T-helper 1 cell (primary cell): ENCODE measurements at places on chromosomes 5 and 9.

DNA sequence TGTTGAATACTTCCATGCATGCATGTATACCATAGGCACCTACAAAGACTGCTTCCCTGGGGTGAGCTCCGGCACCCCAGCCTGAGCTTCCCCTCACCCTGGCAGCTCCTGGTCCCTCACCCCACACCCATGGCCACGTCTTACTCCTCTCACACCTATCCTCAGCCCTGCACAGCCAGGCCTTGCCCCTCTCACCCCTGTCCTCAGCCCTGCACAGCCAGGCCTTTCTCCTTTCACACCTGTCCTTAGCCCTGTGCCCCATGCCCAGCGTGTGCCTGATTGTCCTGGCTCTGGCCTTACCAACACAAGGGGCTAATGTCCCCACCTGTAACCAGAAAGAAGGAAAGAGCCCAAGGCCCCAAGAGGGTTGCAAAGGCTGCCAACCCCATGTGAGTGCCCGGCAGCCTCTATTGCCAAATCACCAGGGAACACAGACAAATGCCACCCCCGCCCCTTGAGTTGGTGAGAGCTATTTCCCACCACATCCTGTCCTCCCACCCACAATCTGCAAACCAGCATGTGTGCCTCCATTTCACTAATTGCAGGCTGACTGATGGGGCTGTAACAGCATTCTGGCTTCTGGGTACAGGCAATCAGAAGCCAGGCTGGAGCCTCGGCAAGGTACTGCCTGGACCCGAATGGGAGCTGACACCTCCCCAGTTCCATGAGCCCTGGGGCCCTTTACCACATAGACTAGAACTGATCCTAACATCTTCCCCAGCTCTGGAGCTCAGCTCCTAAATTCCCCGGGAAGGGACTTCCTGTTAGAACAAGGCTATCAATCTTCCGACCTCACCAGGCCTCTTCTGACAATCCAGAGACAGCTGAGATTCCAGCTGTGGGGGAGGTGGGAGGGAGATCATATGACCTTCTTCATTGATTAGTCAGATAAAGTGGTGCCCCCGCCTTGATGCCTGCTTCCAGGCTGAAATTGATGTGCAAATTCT lies 78.2 kb downstream of the FAM114A2 start:
- DNase-seq, result no peak

DNA sequence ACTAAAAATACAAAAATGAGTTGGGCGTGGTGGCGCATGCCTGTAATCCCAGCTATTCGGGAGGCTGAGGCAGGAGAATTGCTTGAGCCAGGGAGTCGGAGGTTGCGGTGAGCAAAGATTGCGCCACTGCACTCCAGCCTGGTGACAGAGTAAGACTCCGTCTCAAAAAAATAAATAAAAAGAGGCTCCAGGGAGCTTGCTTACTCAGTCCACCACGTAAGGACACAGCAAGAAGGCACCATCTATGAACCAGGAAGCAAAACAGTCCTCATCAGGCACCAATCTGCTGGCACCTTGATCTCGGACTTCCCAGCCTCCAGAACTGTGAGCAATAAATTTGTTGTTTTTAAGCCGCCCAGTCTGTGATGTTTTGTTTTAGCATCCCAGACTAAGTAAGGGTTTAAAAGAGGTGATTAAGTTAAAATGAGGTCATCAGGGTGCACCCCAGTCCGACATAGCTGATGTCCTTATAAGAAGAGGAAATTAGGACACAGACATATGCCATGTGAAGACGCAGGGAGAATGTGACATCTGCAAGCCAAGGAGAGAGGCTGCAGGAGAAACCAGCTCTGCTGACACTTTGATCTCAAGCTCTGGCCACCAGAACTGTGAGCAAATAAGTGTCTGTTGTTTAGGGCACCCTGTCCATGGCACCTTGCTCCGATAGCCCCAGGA lies 45.9 kb downstream of the C9orf50 start:
- no peak for DNase-seq

- no peak for DNase-seq
Observed at GRCh38 chr5:79236362-79236969, 535 bp downstream of the JMY start.

- no peak for DNase-seq
Observed at GRCh38 chr9:135791431-135792267, 89.7 kb downstream of the KCNT1 start.
